ENCODE measurements at places on chromosomes 6 and 20.

DNA sequence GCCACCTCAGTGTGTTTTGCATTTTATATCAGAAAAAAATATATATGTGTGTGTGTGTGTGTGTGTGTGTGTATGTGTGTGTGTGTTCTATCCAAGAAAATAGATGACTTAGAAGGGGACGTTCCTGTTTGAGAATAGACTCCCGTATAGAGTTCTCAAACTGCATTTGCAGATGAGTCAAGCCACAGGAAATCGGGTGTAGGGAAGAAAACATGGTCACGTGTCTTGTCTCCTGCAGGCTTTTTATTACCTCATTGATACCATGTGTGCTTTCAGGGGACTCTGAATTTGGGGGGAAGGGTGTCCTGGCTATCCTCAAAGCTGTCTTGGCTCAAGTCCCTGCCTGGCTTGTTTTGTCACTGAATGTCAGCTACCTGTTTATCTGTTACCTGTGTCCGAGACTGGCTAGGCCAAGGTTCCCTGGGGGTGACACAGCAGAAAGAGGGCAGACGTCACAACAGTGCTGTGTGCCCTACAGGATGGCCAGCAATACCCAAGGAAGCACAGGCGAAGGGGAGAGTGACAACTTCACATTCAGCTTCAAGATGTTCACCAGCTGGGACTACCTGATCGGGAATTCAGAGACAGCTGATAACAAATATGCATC lies 55.7 kb upstream of the NOP56 start:
- no peak for DNase-seq

- DNase-seq: no peak
These were observed 202.3 kb downstream of the TSHZ2 start for GRCh38 chr20:53174454-53174853.

DNA sequence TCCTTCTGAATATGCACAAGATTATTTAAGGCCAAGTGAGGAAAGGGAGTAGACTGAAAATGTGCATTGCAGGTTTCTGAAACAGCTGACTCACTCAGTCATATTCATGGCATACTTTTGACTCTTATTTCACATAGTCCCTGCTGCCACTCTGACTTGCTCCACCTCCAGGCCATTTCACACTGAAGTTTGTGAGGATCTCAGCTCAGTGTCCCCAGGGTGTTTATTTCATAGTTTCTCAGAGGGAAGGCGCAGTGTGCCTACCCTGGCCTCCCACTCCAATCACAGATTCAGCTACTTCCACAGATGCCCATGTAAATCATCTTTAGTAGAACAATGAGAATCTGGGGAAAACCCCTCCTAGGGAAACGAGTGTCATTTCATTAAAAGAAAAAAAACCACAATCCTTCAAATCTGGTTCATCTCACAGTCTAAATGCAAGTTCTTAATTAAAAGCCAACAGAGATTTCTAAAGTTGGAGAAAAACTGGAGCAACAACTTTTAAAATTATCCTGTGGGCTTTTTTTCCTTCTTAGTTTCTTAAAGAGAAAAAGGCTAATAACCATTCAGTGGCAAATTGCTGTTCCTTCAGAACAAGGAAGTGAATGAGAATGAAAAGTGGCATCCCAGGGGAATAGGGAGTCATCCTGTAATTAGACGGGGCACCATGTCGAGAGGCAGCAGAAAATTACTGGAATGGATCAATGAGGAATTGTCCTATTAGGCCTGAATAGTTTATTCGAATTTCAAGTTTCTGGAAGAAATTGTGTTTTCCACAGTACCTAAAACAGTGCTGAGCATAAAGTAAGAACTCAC lies 133.6 kb downstream of the TFAP2B start:
- DNase-seq: peak; percentile 66

DNA sequence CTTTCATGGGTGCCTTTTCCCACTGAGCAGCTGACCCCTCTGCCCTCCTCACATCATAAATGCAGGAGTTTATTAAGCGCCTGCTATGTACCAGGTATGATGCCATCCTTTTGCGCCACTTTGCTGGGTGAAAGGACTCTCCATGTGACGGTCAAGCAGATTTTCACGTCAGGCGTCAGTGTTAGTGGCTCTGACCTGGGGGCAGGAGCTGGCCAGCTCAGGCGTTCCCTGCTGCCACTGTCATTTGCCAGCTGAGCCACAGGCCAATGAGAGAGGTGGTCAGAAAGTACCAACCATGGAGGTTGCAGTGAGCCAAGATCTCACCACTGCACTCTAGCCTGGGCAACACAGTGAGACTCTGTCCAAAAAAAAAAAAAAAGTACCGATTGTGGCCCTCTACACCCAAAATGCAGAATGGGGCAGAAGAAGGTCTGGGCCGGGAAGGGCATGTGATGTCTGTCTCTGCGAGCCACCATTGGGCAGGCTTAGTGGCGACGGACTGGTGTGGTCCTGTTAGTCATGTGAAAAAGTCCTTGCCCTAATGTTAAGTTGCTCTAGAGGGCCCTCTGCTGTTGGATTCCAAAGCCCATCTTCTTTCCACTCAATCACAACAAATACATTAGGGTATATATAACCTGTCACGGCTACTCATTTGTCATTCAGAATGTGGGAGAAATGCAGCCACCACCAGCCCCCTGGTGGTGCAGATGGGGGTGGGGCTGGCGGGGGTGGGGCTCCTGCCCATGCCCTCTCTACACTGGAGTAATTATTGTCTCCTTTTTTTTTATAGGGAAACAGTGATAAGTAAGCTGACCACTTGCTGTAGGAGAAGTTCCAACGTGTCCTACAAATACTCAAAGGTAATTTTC lies 18.4 kb upstream of the SLC22A1 start:
- DNase-seq: peak; percentile 11

DNA sequence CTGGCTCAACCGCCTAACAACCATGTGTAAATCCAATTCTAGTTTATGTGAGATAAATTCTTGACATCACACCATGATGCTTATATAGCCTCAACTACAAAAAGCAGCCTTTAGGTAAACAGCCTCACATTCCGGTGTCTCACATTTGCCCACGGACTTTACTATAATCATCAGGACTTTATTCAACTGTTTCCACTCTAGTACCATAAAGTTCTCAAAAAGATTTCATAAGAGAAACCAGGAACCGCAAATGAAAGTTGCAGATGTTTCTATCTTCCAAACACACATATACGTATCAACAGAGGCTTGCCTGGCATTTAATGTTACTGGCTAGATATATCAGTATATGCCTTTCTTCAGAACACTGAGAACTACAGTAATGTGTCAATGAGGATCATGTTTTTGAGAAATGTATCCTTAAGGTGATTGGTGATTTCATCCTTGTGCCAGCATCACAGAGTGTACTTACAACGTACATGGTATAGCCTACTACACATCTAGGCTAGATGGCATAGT lies 80.0 kb downstream of the EPB41L2 start:
- no peak for DNase-seq

DNA sequence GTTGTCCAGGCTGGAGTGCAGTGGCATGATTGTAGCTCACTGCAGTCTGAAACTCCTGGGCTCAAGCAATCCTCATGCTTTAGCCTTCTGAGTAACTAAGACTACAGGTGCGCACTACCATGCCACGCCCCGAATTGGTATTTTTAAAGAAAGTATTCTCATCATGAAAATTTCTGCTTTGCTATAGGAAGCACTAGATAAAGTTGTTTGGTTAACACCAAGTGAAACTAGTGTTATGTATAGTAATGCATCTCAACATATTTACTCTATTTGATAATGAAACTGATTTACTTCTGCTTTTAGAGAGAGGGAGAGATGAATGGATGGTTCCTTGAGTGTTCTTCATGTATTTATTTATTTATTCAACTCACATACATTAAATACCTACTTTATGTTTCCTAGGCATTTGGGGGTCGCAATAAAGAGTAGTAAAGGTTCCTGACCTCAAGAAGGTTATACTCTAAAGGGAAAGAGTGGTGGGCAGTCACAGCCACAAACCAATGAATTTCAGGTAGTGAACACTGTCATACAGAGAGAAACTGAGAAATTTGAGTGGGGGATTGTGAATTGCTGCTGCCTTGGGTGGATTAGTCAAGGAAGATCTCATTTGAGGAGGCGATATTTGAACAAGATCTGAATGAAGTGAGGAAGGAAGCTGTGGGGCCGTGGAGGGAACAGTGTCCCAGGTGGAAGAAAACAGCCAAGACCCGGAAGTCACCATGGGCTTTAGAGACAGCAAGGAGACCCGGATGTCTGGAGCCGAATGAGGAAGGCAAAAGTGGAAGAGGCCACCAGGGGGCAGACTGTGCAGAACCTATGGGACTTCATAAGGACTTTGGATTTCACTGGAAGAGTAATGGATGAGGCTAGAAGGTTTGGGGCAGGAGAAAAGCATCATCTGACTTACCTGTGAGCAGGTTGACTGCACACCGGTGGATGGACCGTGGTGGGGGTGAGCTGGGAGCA lies 185.6 kb downstream of the TSHZ2 start:
- peak; percentile 26 for DNase-seq

- DNase-seq: no peak
These were observed 19.0 kb upstream of the PRND start for GRCh38 chr20:4702562-4703280.

DNA sequence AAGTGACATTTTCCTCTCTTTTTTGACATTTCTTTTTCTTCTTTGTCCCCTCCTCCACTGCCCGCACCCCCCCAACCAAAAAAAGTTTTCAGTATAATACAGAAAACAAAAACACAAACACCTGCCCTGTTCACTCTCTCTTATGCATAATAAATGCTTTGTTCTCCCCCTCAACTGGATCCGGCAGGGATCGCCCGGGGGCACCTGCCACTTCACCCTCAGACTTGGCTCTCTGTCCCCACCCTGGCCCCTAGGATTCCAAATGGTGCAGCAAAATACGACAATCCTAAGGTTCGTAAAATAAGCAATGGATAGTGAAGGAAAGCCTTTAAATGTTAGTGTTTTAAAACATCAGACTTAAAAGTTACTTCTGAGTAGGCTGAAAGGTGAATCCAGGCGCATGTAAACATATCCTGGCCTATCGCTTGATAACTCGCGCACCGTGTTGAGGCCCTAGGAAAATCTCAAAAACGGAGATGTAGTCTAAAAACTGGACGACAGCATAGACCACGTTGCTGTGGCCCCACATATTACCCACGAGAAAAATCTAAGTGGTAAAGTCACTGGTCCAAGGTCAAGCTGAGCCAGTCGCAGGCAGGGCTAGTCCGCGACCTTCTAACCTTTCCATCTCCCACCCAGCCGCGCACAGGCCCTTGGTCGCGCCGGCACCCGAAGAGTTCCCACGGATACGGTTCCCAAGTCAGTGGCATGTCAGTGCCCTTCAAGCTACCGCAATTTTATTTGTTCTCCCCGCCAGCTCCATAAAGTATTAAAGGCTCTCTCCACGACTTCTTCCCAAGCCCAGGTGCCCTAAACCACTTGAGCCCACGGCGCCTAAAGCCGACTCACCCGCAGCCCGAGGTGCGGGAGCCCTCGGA lies 130.8 kb downstream of the OGFRL1 start:
- no peak for DNase-seq

- no peak for DNase-seq
These were observed 179.6 kb upstream of the PTCHD4 start for GRCh38 chr6:48290595-48290994.

- DNase-seq: no peak
These were observed 17.4 kb upstream of the SIRPB2 start for GRCh38 chr20:1508574-1508973.

- no peak for DNase-seq
These were observed 8.7 kb upstream of the FANCE start for GRCh38 chr6:35443341-35444030.

- no peak for DNase-seq
These were observed 107.1 kb downstream of the UBE3D start for GRCh38 chr6:82958551-82958950.

DNA sequence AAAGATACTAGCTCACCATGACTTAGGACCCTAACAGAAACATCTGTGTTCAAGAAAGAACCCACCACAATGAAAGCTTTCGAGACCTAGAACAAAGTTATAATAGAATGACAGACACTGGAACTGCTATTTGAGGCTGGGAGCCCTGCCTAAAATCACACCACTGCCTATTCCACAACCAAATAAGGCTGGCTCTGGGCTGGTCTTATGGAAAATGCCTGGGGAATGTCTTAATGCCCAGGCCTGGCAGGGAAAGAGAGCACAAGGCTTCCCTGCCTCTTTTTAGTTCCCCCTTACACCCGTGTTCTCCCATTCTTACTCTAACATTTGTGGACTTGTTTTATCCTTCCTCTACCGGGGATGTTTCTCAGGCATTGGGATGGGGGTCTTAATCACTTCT lies 5.6 kb upstream of the METTL24 start:
- no peak for DNase-seq

DNA sequence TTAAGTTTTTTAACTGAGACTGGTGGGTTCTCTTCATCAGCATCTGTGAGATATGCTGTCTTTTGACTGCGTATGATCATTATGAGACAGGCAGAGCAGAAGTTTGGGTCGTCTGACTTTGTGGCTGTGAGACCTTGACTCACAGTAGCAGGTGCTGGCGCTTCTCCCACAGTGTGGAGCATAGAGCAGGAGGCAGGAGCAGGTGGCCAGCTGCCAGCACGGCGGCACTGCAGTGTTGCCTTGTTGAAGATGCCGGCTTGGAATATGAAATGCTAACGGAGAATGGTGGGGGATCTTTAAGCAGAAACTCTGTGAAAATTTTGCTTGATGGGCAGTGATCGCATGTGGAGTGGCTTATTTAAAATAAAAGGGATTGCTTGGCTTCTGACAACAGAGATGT lies 105.0 kb downstream of the TIAM2 start:
- no peak for DNase-seq

DNA sequence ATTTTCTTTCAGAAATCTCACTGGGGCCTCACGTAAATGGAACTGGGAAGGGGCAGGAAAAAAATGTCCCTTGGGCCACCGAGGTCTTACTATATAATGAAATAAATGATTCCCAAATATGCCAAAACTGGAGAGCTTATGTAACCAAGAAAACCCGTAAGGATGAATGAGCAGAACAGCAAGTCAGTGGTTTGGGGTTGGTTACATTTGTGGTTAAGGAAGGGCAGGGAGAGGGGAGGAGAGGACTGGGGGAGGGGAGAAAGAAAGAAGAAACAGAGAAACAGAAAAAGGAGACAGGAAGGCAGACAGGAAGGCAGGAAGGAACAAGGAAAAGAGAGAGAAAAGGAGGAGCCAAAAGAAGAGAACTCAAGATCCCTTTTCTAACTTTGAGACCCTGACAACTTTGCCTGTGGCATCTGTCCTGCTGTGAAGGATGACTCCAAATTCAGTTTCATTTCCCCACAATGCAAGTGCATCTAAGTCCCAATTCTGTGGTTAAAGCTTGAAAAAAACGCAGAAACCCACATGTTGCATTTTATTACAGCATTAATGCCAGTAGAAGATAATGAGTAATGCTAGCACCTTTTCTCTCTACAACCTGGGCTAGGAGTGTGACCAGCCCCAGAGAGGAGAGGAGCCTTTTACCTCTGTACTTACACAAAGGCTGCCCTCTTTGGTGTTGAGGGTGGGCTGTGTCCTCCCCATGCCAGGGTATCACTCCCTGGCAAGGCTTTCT lies 10.8 kb upstream of the ARMC2 start:
- no peak for DNase-seq

GRCh38 chr6:107460083-107460631 lies 793 bp upstream of the PDSS2 start:
- no peak for DNase-seq

GRCh38 chr6:154783229-154783628 lies 50.0 kb downstream of the SCAF8 start:
- no peak for DNase-seq

GRCh38 chr6:165543781-165544180 lies 119.3 kb downstream of the PDE10A start:
- no peak for DNase-seq
